CD4-positive, alpha-beta T cell treated with Interleukin-21 for 1 hour (primary cell): ENCODE measurements at places on chromosomes 7 and 10.

- DNase-seq, result peak; percentile 27
Observed at GRCh38 chr10:132570771-132571649, 33.4 kb downstream of the INPP5A start.

GRCh38 chr7:99229234-99229633, 21.3 kb upstream of the KPNA7 start:
- no peak for DNase-seq

DNA sequence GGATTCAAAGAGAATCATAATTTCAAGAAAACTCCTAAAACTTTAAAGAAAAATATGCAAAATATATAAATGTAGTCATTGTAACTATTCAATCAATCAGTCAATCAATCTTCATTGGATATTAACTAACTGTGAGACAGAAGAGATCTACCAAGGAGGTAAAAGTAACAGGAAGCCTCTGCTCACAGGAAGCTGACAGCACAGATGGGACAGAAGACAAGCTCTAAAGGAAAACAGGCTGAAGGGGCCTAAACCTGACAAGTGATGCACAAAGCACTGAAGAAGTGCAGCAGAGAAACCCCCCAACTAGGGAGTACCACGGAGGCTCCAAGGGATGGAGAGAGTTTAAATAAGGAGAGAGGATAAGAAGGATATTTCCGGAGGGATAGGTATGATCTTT, 173.0 kb downstream of the SKAP2 start:
- DNase-seq, result no peak

GRCh38 chr10:86376852-86377796, 10.5 kb upstream of the GRID1 start:
- DNase-seq, result peak; percentile 80

DNA sequence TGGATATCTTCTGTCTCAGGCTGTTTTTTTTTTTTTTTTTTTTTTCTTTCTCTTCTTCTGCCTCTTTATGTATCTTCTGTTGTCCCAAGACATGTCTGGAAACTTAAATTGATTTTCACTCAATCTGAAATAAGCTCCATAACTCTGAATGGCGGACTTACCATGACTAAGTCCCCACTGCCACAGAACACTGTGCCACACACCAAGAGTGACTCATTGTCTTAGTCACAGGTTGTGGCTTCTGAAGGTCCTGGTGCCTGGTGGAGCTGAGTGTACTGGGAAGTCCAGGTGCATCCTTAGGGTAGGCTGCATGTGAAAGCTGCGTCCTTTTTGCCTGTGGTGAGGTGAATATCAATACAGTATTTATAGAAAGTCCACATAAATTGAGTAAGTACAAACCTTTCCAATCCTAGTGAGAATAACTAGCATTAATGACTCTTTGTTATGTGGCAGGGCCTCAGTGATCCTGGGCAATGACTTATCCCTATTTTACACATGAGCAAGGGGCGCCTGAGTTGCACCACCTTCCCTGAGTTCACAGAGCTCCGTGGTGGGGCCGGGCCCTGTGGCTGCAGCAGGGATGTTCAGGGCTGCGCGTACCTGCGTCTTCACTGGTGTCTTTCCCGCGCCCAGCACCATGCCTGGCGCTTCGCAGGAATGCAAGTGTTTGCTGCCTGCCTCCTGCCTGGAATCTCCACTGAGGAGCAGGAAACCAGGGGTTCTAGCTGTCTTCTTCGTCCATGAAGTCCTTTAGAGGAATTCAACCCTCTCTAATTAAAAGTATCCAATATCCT, 4.3 kb downstream of the PFKP start:
- DNase-seq, result no peak

GRCh38 chr7:24874791-24875190, 105.2 kb downstream of the OSBPL3 start:
- DNase-seq, result no peak

- DNase-seq, result no peak
Observed at GRCh38 chr10:58585435-58585834, 72.8 kb downstream of the BICC1 start.

- peak; percentile 27 for DNase-seq
Observed at GRCh38 chr10:30373596-30374327, 24.7 kb upstream of the MTPAP start.

DNA sequence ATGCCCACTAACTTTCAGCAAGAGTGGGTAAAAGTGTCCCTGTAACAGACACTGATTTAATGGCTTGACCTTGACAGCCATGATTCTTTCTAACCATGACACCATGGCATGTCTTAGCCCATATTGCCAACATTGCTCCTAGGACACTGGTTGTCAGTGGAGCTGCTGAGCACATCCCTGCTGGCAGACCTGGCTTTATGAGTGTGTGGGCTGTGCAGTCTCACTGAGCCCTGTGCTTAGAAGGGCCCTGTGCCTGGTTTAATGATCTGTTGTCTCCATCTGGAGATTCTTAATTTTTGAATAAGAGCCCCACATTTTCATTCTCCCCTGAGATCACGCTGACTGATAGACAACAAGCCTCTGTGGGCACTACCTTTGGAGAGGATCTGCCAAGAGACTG, 243.1 kb upstream of the KIAA1217 start:
- DNase-seq, result no peak

- DNase-seq, result no peak
Observed at GRCh38 chr7:138873220-138873892, 75.4 kb upstream of the ATP6V0A4 start.

GRCh38 chr10:3135006-3135405, 37.6 kb downstream of the PITRM1 start:
- no peak for DNase-seq

- DNase-seq, result no peak
Observed at GRCh38 chr7:155066417-155066950, 3.6 kb upstream of the HTR5A start.

GRCh38 chr7:156549636-156550035, 90.9 kb upstream of the RNF32 start:
- DNase-seq, result no peak

- no peak for DNase-seq
Observed at GRCh38 chr10:85986777-85987176, 379.8 kb downstream of the GRID1 start.

DNA sequence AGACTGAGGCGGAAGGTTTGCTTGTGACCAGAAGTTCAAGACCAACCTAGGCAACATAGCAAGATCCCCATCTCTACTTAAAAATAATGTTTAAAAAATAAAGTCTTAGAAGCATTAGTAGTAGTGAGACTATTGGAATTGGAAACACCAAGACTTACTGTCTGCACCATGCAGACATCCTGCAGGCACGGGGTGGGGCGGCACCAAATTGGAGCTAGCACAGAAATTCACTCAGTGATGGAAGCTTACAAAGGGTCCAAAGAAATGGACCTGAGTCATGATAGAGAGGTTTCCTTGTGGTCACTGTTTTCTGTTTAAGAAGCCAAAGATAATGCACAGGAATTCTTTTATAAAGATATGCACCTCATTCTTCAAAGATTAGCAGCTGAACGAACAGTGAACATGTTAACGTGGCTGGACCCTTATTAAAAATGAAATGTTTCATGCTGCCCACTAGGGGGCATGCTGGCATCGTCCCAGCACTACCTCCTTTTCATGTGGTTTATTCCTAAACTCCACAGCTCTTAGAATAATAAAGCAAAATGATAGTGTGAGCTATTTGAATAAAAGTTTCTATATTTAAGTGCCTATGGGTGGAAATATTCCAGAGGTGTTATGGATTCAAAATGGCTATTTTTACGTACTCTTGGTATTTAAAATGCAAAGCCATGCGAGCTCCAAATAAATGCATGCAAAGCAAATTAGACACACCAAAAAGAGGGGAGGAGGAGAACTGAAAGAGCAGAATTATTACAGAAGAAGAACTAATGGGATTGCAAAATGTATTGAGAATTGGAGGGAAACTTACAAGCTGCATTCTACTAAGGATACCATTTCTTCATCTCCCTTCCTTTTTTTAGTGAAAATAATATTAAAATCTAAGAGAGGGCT, 28.6 kb downstream of the PDSS1 start:
- DNase-seq, result peak; percentile 53

DNA sequence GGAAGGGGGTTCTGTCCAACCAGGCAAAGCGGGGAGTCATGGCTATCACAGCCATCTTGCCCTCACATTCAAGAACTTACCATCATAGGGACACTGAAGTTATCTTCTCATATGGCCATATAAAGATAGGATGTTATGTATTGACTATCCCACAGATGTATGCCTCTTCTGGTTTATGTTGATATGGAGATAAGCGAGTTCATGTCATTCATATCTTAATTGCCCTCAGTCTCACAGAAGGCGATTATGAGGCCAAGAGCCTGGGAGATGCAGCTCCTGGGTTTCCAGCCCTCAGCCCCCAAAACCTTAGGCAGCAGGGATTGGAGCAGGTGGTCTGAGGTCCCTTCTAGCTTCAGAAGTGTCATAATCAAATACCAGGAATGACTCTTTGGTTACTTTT, 8.5 kb upstream of the ANKRD61 start:
- no peak for DNase-seq

DNA sequence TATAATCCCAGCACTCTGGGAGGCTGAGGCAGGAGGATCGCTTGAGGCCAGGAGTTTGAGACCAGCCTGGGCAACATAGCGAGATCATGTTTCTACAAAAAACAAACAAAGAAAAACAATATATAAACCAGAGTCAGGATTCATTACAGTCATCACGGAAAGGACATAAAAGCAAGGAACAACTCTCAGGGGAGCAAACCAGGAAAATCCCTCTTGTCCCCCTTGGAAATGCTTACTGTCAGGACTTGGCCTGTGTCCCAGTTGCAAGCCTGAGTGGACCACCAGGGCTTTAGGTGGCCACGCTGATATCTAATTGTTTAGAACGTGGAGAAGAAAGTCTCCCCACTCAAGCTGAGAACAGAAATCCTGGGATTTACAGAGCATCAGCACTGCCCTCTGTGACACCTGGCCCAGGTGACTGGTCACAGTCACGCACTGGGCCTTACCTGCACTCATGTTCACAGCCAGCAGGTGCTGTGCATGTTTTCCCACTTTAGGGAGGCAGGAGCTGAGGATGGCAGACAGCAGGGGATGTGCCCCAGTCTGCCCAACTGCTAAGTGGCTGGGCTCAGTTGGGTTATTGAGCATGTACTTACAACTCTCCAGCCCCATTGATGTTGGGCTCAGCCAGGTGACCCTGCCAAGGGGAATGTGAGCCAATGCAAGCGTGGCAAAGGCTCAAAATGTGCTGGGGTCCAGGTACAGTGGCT, 60.9 kb downstream of the TMEM130 start:
- no peak for DNase-seq

DNA sequence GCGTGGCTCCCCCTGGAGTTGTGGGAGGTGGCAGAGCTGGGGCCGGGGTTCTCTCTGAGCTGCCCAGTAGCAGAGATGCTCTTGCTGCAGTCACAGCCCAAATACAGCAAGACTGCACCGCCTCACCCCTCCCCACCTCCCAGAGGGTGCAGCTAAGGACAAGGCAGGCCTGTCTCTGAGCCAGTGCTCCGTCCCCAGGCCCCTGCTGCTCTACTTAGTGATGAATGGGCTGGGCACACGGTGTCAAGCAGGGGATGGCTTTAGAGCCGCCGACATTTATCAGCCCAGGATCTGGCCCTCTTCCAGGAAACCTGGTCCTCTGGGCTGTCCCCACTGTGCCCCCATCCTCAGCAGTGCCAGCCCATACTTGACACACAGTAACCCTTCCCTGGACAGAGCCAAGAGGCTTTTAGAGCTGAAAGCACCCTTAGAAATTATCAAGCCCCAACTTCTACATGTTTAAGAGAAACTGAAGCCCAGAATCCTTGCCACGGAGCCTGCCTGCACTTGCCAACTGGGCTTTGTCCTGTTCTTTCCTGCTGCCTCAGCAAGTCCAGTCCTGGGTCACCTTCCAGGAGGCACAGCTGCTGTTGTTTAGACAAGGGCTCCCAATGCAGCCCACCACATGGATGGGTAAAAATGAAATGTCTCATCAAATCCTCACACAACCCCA, 137.1 kb upstream of the UNC5B start:
- DNase-seq, result no peak

- no peak for DNase-seq
Observed at GRCh38 chr10:93138113-93138870, 64.6 kb downstream of the CYP26A1 start.

DNA sequence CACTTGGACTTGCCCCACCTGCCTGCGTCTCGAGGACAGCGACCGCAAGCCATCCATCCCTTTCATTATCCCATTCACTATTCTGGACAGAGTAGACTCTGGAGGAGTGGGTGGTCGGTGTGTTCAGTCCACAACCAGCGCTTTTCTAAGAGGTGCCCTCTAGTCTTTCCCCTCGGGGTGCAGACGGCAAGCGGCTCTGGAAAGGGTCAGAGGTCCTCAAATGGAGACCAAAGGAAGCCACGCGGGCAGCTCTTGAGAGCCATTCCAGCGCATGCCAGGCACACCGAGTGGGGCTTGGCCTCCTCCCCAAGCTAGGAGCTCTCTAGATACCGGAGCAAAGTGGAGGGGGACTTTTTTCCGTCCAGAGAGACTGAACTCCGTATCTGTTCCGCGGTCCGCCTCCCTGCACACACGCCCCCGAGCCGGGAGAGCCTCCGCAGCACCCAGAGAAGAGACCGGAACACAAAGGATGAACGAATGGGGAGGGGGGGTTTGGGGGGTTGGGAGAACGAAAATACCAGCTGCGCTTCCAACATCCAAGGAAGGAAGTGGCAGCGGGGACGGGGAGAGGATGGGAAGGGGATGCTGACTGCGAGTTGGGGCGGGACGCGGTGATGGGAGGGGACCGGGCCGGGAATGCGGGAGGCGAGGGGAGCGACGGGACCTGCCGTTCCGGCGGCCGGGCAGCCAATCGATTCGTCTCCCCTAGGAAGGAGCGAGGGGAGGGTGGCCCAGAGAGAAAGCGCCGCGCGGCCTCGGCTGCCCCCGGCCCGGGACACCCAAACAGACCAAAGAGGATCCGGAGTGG, 515 bp downstream of the GSDME start:
- DNase-seq, result no peak

GRCh38 chr7:5425507-5426225, 2.0 kb upstream of the TNRC18 start:
- no peak for DNase-seq

DNA sequence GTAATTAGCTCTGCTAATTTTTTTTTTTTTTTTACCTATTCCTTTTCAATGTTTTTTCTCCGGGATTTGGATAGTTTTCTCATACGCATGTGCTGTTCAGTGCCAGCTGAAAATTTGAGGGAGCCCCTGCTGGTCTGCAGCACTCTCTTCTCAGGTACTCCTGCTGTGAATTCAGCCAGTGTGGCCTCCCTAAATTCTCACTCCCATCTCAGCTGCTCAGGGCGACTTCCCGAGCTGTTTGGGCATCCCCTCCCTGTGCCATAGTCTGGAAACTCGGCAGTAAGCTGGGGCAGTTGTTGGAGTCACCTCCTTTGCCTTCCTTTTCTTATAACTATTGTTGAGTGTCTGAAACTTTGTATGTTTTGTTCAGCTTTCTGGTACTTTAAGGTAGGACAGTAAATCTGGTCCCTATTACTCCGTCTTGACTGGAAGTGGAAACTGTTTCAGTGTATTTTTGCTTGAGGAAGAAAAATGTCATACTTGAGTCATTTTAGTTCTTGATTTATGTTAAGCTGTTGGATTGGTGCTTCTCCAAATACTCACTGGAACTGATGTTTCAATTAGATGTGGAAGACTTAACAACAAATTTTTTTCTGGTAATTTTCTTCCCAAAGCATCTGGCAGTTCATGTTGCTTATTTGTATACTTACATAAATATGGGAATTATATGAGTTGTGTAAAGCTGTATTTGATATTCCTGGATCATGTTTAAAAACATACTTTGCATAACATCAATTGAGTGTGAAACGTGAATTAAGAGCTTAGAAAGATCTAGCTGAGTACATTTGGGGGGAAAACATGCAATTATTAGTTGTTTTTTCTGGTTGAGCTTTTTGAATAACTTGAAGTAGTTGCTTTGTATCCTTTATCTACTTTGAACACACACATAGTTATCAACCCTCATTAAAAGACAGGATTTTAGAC, 33.7 kb downstream of the MINPP1 start:
- DNase-seq, result no peak
